ENCODE measurements at places on chromosomes 11 and 22.
A peak's percentile ranks its signal among the peaks of the same experiment; 100 is the strongest.

DNA sequence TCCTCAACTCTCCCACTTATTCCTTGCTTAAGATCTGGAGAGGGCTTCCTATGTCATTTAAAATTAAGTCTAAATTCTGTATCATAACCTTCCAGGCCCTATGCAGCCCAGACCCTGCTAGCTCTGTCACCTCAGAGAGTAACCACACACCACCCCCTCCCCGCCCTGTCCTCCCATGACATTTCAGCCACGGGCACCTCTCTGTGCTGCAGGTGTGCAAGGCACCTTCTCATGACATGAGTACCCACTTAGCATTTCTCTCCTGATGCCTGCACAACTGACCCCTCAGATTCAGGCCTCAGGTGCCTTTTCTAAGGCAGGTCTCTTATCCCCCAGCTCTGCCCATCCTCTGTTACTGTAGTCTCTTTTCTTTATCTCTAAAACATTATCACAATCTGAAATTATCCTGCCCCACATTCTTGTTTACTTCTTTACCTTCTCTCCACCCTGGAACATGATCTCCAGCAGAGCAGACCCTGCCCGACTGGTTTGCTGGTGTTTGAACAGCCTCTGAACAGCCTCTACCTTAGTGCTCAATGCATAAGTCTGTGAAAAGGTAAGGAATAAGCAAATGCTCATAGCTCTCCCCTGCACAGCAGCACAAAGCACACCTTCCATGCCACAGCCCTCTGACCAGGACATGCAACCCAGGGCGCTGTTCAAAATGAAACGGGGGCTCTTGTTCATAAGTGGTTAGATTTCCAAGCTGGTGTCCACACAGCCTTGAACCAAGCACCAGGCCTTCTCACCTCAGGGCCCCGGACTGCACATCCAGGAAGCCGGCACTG lies 196.1 kb upstream of the B3GAT1 start:
- no peak for DNase-seq

- no peak for DNase-seq
Observed at GRCh38 chr22:28344918-28345703, 334.5 kb downstream of the TTC28 start.

DNA sequence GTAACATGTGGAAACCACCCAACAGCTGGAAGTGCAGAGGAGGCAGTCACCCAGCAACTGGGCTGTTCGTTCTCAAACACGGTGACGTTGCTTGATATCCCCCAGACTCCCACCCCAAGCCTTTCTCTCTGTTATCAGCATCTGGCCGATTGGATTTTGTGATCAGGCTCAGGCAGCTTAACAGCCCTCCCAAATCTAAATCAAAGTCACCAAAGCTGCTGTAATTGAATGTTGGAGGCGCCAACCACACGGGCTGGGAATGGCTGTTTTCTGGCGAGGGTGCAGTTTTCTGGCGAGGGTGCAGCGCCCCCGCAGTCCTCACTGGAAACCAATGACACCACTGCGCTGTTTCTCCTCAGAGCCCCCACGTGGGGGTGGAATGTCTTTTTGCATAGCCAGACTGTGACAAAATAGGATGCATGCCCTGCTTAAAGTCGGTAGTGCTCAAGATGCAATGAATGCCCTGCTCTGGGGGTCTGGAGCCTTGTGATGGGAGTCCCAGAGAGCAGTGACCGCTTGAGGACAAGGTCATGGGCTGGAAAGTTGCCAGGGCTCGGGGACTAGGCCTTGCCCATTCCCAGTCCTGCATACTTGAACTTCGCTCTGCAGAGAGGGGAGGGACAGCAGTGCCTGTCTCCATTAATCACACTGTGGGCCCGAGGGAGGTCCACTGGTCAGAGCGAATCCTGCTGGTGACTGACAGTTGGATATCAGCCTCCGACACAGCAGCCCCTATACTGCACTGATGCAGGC lies 105.3 kb downstream of the MORC2 start:
- no peak for DNase-seq

DNA sequence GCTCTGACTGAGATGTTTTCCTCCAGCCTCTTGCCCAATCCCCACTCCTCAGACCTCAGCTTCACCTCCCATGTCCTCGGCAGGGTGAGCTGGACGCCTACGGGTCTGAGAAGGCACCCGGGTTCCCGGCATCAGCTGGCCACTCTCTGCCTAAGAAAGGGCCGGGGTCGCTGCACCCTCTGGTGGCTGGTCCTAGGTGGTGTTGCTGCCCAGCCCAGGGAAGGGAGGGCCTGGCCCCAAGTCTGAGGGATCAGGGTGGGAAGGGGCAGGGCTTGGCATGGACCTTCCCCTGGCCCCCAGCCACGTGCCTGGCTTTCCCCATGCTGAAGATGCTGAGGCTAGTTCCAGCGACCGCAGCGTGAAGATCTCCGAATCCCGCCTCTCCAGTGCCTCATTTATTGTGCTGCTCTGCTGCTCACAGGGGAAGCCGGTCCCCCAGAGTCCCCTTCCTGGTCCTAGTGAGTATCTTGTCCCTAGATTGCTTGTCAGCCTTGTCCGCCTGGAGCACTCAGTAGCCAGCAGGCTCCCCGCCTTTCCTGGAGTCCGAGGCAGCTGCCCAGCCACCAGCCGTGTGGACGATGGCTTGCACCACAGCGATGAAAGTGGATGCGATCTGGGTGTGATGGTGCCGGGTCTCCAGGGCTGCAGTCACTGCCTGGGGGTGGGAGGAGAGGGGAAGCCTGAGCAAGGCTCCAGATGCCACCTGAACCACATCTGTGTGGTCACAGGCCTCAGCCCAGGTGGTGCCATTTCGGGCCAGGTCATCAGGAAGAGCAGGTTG lies 2.9 kb upstream of the GGT5 start:
- peak; percentile 26 for DNase-seq

- DNase-seq = no peak
Observed at GRCh38 chr11:28584992-28585391, 476.8 kb downstream of the METTL15 start.

DNA sequence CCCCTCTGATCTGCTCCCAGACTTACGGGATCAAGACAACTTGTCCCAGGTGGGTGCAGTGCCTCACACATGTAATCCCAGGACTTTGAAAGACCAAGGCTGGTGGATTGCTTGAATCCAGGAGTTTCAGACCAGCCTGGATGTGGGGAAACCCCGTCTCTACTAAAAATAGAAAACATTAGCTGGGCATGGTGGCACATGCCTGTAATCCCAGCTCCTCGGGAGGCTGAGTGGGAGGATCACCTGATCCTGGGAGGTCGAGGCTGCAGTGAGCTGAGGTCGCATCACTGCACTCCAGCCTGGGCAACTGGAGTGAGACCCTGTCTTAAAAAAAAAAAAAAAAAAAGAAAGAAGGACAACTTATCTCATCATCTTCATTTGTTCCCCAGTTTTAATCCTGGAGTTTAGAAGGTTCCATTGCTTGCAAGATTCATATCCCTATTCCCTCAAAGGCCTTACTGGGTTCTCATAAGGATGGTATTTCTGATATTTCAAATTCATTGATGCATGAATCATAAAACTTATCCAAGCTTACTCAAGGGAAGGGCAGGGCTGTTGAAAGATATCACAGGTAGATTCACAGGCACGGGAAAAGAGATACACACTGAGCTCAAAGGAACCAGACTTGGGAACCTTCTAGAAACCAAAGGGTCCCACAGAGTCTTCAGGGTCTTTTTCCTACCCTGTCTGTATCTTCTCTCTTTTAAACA lies 14.6 kb downstream of the ENDOD1 start:
- no peak for DNase-seq

- peak; percentile 59 for DNase-seq
Observed at GRCh38 chr11:118171269-118172062, 5.0 kb downstream of the SCN2B start.

DNA sequence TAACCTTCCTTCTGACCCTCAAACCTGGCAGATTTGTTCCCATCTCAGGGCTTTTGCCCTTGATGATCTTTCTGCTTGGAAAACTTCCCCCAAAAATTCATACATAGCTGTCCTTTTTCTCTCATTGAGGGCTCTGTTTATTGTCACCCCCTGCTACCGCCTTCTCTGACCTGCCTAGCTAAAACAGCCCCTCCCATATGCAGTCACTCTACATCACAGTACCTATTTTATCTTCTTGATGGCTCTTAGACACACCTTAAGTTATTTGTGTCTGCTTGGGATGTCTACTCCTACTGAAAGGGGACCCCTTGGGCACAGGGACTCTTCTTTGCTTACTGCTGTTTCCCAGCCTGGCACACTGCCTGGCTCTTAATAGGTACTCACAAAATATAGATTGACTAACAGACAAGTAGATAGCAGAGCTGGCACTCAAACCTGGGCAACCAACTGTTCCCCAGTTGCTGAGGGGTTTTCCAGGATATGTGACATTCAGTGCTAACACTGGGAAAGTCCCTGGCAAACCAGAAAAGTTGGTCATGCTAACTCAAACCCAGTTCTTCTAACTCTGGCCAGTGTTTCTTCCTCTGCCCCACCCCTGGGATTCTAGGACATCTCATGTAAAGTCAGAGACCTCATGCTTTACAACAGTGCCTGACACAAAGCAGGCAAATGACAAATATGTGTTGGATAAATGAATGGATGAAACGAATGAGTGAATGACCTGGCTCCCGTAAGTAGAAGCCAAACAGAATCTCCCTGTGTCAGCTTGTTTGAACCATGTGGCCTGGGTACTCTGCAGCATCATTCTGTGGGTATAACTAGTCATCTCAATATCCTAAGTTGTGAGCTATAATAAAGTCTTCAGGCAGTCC lies 19.8 kb upstream of the FJX1 start:
- no peak for DNase-seq

- DNase-seq = no peak
Observed at GRCh38 chr11:12377106-12377823, at the start of gene PARVA. TSS of gene PARVA (plus strand) at chr11:12377571. CDS start at chr11:12377648, 77 bp downstream.

DNA sequence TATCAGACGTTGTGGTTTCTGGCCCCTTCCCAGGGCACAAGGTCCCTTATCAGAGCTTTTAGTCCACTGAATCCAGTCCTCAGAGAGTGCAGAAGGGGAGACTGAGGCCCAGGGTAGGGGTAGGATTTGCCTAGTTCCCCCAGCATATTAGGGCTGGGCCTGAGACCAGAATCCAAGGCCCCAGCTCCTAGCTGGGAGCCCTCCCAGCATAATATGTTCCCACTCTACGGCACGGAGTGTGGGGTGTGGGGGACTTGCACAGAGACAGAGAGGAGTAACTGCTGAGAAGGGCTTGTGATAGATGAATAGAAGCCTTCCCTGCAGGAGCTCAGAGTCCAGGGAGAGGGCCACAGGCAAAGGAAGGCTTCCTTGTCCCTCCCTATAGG lies 43.8 kb downstream of the NEU3 start:
- DNase-seq = no peak

DNA sequence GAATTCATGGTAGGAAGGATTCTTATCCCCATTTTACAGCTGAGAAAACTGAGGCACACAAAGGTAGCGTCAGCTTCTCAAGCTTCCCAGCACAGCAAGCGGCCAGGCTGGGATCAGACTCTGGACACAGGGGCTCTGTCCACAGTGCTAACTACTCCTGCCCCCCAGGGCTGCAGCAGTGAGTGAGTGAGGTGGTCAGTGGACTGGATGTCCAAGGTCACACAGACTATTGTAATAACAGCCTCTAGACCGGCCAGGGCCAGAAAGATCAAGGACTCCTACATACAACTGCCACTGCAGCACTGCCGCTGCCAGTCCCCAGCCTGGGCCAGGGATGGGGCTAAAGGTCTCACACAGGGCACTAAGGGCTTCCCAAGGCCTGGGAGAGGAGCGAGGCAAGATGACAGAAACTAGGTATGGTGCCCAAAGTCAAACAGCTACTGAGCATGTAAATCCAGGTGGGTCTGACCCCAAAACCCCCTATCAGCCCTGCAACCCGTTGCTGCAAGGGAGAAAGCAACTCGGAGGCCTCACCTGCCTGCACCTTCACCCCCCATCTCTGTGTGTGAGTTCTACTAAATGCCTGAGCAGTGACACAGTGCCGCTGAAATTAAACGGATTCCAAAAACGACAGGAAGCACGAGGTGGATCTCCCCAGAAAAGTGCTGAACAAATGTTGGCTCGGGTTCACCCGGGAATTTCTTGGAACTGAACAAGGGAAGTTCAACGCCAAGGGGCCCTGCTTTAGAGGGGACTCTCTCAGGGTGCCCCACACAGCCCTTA lies 161.8 kb upstream of the GRK3 start:
- DNase-seq = no peak

DNA sequence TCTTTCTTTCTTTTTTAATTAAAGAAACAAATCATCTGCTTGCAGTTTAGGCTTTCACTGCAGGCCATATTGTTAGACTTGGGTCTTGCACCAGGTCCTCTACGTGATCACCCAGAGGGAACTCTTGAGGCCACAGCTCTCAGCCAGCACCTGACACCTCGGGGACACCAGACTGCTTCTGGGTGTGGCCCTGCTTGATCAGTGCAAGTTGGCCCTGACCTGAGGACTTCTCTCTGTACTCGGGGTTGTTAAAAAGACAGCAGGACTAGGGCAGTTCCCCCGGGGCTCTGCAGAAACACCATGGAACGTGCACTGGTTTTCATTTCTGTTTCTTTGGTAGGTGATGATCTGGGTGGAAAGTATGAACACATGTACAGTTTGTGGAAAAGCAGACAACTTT lies 51.2 kb upstream of the MYO18B start:
- DNase-seq = no peak

DNA sequence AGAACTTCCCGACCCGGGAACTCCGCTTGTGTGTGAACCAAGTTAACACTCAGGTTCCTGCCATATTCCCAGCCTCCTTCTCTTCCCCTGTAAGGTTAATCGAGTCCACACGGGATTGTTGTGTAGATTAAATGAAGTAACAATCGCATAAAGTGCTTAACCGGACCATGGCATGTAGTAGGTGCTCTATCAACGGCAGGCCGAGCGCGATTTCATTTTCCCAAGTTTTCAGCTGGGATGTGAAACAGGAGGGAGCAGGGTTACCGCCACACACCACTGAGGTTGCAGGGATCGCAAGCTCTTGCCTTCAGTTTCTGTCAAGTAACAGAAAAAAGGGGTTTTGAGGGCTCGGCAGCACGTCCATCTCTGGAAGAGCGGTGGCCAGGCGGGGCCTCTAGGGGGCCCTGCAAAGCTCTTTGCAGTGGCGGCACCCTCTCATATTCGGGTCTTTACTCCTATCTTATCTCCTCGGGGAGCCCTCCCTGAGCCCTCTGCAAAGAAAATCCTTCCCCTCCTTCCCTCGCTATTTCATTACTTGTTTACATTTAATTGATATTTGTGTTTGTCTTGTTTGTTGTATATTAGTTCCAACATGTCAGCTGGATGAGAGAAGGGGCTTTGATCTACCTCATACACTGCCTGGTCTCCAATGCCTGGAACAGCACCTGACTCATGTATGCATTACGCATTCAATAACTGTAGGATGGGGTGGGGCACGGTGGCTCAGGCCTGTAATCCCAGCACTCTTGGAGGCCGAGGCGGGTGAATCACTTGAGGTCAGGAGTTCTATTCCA lies 816 bp upstream of the PLEKHA7 start:
- DNase-seq = no peak

- DNase-seq = no peak
Observed at GRCh38 chr11:3197878-3198528, 20.6 kb downstream of the MRGPRG start.
